Smooth muscle cell of the umbilical artery (primary cell): ENCODE measurements at places on chromosomes 5 and 9. TPM values are rescaled to one million over a fixed set of nuclear protein-coding genes. Genes with fewer than 3 reads are reported as not detected.

The CCNO gene
- 0.14 TPM in 1 of 2 replicates, not detected in the other for total RNA-seq

The ARHGEF39 gene
- total RNA-seq: 0.30 and 0.92 TPM in 2 replicates

The GKAP1 gene
- total RNA-seq: 0.55 and 0.59 TPM in 2 replicates

The LRSAM1 gene
- total RNA-seq: 10.4 and 17.7 TPM in 2 replicates

The TMC1 gene
- total RNA-seq: under 0.01 and 0.28 TPM in 2 replicates

The GPX3 gene
- total RNA-seq: 1.1 and 1.2 TPM in 2 replicates
